Activated CD4-positive, alpha-beta T cell treated with anti-CD3 and anti-CD28 coated beads, Interleukin-2, amount 50 U/mL, for 16 hours (primary cell): ENCODE measurements at places on chromosomes 6 and 20.

DNA sequence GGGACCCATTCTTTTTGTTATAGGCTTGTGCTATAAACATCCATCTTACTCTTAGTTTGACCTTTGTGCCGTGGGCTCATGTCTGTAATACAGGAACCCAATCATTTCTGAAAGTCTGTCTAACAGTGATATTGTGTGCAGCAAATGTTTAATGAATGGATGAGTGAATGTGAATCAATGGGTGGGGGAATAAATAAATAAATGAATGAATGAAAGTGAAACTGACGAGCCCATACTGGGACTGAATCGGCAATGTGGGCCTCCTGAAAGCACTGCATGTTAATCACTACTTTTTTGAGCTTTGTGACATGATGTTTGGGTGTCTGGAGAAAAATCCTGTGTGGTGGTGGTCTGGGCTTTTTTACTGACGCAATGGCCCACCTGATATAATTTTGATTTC lies 175.0 kb downstream of the GMPR start:
- peak; percentile 49 for DNase-seq

GRCh38 chr20:841568-842546 lies 8.3 kb downstream of the FAM110A start:
- DNase-seq = no peak

DNA sequence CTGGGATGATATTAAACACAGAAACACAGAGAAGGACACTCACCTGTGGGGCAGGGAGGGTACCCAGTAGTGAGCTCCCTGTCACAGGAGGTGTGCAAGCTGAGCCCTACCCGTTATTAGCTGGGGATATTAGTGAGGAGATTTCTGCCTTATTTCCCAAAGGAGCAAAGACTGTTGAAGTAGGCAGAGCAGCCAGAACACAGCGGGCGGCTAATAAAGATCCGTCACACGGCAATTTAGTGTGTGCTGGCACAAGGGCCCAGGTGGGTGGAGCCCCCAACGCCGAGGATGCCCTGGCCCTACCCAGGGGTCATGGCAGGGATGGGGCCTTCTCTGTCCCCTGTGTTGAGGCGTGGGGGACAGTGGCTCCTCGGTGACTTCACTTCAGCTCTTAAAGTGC lies 8.3 kb downstream of the VSTM2L start:
- no peak for DNase-seq

DNA sequence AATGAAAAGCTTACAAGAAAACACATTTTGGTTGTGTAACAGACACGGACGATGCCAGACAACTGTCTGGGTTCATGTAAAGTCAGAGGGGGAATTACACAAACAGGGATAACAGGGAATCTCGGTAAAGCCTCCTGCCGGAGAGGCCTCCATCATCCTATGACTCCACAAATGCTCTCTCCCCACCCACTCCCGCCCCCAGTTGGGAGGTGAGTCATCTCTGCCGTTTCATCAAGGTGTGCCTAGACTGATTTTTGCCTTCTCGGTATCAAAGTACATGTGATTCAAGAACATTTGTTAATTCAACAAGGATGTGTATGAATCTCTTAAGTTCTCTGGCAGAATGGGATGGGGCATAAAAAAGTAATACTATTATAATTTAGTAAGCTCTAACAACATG lies 304.9 kb upstream of the PRDM1 start:
- DNase-seq = peak; percentile 59

DNA sequence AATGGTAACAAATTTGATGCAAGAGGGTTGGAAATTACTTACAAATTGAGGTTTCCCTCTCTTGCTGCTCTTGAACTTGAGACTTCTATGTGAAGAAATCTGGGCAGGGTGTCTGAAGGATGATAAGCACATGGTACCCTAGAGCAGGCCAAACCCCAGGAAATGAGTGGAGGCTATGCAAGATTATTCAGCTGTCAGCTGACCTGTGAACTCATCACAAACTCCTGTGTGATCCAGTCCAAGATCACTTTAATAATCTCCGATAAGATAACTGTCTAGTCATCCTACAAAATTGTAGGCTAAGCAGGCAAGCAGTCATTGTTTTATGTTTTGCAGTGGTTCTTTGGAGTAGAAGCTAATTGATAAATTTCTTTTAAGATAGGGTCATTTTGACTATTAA lies 213.1 kb downstream of the BTBD3 start:
- no peak for DNase-seq

DNA sequence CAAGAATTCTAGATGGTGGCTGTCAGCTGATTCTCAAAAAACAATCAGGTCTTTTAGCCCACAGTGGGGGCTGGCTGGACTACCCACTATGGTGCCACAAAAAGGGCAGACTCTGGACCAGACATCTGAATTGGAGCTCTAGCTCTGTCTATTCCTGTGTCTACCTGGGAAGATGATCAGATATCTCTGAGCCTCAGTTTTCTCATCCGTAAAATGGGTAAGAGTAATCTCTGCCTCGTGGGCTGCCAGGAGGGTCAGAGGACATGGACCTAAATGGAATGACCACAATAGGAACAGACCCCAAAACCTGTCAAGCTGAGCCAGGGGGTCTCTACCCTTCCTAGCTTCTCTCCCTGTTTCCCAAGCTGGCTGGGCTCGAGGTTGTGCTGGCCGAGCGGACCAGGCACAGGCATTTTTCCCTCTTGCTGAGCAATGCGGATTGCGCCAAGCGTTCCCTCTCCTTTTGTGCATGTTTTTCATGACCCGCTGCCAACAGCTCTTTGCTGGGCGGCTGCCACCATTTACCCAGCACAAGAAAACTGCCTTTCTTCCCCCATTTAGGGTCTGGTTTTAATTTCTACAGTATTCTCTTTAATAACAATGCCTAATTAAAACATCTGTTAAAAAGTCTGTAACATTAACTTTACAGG lies 74.7 kb upstream of the MAFB start:
- no peak for DNase-seq

DNA sequence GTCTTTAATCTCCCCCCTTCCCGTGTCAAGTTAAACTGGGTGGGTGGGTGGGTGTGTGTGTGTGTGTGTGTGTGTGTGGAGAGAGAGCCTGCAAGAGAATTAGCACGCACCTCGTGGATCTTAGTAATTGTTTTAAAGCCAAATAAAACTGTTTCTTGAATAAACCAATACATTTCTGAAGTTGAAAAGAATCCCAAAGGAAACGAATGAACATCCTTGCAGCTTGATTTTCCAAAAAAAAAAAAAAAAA lies 381 bp upstream of the BICRAL start:
- DNase-seq = no peak

DNA sequence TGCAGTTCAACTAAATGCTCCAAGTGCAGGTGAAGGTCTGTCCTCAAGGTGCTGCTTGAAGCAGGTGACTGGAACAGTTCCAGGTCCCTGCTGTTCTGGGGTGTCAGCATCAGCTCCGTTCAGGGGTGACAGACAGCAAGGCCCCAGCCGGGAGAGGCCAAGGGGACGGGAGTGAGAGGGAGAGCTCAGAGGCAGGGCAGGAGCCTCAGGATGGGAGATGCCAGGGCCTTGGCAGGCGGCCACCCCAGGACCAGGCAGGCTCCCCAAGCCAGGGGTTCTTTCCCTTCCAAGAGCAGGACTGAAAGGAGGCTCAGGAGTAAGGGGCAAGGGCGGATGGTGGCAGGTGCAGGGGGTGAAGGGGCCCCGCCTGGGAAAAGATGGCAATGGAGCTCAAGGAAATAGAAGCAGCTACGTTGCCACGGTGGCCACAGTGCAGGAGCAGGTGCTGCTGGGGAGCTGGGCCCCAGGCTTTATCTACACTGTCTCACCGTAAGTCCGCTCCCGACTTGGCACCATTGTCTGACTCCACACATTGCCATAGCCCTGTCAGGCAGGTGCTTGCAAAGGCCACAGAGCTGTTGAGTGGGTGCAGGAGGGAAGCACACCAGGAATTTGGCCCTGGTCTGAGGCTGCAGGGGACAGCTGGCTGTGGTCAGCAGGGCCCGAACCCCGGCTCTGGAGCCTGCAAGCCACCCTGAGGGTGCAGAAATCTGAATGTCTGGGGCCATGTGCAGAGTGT lies 43.1 kb downstream of the ERMARD start:
- DNase-seq = no peak

DNA sequence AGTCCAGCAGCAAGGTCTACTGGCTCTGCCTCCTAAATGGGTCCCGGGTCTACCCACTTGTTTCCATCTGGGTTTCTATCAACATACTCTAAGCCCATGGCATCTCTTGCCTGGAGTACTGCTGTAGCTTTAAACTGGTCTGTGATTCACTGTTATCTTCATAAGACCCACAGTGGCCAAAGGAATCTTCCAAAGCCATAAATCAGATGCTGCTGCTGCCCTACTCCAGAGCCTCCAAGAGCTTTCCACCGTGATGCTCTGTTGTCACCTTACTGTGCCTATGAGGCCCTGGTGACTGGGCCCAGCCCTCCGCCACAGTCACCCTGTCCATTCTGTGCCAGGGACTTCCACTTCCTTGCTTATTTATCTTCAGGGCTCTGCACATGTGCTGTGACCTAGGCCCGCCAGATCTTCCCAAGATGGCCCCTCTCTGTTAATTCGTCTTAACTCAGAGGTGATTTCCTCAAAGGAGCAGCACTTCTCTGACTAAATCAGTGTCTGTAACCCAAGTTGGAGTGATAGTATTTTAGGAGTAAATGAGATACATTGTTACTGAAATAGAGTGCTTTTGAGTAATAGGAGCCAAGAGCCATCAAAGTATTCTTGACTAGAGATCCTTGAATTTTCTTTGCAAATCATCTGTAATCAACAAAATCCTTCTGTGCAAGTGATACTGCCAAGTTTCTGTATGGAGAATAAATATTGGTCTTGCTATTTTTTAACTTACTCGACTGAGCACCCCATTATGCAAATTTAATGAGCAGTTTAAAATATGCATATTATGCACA lies 102.5 kb downstream of the PPP1R14C start:
- no peak for DNase-seq

GRCh38 chr6:111552958-111553357 lies 52.7 kb downstream of the TRAF3IP2 start:
- no peak for DNase-seq

DNA sequence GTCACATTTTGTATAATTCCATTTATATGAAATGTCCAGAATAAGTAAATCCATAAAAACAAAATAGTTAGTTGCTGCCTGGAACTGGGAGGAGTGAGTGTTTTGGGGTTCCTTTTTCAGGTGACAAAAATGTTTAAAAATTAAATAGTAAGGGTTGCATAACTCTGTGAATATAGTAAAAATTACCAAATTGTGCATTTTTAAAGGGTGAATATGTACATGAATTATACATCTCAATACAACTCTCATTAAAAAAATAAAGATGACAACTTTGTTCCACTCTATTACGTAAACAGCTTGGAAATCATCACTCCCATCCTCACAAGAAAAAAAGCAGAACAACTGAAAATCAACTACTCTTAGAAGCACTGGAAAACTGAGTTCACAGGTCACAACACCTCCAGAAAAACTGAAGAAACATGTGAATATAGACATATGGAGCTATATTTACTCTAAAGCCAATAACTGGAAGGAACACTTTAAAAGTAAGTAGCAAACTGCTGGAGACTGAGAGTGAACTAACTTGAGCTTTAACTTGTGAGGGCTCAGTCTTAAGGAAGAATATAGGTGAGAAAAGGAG lies 40.0 kb downstream of the RANBP9 start:
- DNase-seq = no peak

GRCh38 chr6:135146162-135146934 lies 34.8 kb upstream of the MYB start:
- peak; percentile 36 for DNase-seq

DNA sequence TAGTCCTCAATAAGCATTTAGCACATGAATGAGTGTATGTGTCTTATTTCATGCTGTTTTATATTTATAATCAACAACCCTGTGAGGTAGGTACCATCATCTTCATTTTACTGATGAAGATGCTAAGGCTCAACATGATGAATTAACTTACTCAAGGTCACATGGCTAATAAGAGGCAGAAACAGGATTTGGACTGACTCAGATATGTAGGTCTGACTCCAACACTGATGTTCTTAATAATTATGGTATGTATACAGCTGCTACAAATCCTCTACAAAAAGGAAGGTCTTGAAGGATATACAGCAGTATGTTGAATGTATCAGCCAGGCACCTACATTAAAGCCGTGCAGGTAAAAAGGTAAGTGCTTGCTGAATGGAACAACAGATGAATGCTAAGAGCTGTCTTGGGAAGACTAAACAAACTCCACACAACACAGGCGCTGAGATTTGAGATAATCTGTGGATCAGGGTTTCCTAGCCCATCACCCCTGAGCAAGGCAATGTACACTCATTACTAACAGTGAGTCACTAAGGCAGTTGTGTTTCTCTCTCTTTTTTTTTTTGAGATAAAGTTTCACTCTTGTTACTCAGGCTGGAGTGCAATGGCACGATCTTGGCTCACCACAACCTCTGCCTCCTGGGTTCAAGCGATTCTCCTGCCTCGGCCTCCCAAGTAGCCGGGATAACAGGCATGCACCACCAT lies 31.9 kb downstream of the TTI1 start:
- peak; percentile 75 for DNase-seq

GRCh38 chr6:6590530-6590929 lies 2.0 kb downstream of the LY86 start:
- no peak for DNase-seq

DNA sequence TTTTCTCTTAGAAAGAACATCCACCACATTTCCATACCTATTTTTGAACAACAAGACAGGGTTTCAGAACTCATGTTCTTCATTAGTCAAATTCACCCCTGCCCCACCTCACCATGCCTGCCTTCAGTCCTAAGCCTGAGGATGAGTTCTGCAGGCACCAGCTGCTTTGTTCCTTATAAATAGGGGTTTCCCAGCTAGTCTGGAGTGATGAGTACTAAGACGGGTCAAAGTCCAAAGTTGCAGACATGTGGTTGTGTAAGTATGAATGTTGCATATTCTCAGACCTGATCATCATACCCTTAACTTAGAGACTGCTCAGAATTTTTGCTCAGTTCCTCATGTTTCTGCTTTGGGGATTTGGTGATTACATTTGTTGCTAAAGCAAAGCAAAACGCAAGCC lies 257.7 kb upstream of the CDYL start:
- no peak for DNase-seq

DNA sequence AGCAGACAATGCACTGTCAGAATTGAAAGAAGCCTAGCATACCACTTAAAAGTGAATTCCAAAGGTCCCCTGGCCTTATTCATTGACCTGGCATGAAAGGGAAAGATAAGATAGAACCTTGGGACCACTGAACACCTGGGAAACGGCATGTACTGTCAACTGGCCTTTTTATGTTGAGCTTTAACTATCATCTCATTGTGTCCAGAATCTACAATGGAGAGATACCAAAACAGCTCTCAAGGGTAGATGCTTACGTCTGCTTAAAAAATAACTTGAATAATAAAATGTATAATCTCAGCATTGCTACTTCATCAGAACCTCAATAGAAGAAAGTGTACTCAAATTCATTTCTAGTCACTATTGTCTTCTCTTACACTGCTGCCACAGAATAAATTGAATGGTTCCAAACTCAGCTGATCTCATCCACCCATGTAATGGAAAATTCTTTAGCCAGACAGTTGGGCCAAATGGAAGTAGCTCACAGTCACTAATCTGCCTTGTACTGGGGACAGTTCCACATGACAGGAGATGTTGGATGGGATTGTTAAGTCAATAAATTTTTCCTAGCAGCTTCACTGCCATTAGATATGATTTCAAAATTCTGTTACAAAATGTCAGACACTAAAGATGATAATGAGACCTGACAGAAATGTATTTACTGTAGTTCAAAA lies 93.8 kb downstream of the MLIP start:
- no peak for DNase-seq
